ENCODE measurements at places on chromosomes 11 and 22. TPM values are rescaled to one million over a fixed set of nuclear protein-coding genes. Genes with fewer than 3 reads are reported as not detected.

GRCh38 chr11:70376621-70377020 lies 21.7 kb upstream of the CTTN start:
- no peak overlapping the region for H3K4me3 ChIP-seq
- no peaks in the 10 kb centered on the region for H3K27me3 ChIP-seq
- DNase-seq = no peak
- H3K4me1 ChIP-seq = peaks cover 2% of the 10 kb centered on the region
- peaks cover 81% of the 10 kb centered on the region for H3K36me3 ChIP-seq

- H3K4me3 ChIP-seq = no peak overlapping the region
- H3K27ac ChIP-seq = no peak overlapping the region
- DNase-seq = no peak
Observed at GRCh38 chr22:43080616-43081015, 8.6 kb downstream of the TTLL1 start.

Gene TPBGL
- 0.41 TPM for total RNA-seq

Gene DGCR6
- 2.7 TPM for total RNA-seq

Measured in A673 (cell line).